BE2C (cell line): ENCODE measurements at places on chromosomes 16 and 17.
A peak's percentile ranks its signal among the peaks of the same experiment; 100 is the strongest.

- no peak for DNase-seq
These were observed 620 bp upstream of the VWA3A start for GRCh38 chr16:22091721-22092120.

- DNase-seq: no peak
These were observed 14.7 kb downstream of the PMM2 start for GRCh38 chr16:8812162-8812843.

GRCh38 chr17:44362459-44362948 is 1.1 kb downstream of the FAM171A2 start:
- DNase-seq: no peak

DNA sequence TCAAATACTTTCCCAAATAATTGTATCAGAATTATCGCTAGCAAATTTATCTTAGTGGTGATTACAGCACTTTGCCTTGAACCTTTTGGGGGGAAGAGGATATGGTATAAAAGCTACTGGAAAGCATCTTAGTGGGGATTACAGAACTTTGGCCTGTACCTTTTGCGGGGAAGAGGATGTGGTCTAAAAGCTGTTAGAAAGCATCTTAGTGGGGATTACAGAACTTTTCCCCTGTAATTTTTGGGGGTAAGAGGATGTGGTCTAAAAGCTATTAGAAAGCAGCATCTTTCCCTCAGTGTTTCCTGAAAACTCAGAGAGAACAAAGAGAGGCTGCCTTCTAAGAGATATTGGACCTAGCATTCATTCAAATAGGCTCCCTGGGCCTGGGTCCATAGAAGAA is 4.1 kb downstream of the SLFN12 start:
- no peak for DNase-seq

GRCh38 chr17:21298056-21298982 is 13.8 kb downstream of the MAP2K3 start:
- DNase-seq: no peak

DNA sequence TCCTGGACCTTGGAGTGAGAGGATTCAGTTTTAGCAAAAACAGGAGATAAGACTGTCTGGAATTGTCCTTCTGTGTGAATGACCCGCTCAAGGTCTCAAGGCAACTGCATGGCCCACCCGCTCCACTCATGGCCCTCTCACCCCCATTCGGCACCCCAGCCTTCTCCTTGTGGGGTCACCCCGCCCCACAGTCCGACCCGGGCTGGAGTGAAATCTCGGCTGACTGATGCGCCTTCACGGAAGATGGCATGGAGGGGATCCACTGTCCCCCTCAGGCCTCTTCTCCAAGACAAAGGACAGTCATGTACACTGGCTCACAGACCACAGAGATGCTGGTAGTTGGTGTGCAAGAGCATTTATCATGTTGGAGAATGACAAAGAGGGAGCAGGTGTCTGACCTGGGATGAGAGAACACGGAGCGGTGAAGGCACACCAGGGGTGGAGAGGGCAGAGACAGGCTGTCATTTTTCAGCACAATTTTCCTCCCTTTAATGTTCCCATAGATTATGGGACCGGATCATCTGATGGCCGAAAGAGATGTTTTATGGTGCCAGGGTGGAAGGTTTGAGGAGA is 391.9 kb upstream of the TNRC6C start:
- DNase-seq: no peak

DNA sequence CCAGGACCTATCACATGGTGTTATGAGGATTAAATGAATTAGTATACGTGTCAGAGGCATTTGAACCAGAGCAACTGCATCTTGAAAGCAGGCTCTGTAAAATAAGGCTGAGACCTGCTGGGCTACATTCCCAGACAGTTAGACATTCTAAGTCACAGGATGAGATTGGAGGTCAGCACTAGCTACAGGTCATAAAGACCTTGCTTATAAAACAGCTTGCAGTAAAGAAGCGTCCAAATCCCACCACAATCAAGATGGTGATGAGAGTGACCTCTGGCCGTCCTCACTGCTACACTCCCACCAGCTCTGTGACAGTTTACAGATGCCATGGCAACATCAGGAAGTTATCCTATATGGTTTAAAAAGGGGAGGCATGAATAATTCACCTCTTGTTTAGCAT is 71.8 kb downstream of the IRF8 start:
- no peak for DNase-seq

DNA sequence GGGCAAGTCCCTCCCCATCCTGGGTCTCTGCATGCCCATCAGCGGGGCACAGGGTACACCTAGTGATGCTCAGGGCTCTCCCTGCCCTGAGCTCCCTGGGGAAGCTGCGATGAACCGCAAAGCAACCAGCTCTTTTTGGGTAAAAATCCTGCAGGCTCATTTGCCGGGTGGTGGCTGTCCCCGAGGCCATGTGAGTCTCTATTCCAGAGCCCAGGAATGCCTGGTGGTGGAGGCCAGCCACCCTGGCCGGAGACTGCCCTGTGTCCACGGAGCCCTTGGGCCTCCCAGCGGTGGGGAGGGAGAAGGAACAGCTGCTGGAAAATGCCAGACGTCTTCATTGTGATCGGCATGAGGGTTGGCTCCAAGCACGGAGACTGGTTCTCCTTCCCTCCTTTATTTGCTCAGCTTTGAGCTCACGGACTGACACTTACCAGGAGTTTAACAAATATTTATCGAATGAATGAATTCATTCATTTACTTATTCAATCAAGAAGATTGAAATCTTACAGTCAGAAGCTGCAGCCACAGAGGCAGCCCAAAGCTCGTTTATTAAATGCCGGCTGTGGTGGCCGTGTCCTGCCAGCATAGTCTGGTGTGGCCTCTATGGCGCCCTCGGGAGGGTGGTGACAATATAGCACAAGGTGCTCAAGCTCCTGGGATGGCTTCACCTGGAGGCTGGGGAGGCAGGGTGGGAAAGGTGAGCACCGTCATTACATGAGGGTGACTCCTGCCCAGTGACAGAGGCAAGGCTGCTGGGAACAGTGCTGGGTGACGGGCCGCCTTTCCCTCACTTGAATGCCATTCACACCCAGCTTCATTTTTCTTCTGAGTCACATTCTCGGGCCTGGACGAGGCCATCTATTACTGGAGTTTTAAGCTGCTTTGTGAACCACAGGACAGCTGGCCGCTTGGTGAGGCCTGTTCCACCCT is 31.1 kb upstream of the JPH3 start:
- DNase-seq: peak; percentile 48

DNA sequence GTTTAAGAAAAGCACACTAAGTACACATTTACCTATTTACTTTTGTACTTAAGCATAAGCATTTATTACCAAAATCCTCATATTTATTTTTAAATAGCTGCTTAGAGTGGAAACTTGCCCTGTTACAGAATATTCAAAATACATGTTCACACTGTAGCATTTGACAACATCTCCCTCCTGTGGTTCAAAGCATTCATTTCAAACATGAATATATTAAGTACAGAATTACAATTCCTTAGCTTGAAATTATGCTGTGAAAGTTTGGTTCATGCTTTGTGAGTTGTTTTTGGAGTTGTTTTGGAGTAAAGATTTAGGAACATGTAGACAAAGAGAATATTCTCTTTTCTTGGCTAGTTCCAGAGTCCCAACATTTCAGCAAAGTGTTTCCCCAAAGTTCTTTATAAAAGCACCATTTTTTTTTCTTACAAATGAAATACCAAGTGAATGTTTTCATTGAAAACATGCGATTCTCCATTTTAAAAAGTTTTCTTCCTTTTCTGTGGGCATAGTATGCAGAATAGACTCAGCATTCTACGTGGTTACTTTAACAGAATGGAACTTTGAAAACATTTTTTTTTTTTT is 33.2 kb downstream of the TUBD1 start:
- no peak for DNase-seq

DNA sequence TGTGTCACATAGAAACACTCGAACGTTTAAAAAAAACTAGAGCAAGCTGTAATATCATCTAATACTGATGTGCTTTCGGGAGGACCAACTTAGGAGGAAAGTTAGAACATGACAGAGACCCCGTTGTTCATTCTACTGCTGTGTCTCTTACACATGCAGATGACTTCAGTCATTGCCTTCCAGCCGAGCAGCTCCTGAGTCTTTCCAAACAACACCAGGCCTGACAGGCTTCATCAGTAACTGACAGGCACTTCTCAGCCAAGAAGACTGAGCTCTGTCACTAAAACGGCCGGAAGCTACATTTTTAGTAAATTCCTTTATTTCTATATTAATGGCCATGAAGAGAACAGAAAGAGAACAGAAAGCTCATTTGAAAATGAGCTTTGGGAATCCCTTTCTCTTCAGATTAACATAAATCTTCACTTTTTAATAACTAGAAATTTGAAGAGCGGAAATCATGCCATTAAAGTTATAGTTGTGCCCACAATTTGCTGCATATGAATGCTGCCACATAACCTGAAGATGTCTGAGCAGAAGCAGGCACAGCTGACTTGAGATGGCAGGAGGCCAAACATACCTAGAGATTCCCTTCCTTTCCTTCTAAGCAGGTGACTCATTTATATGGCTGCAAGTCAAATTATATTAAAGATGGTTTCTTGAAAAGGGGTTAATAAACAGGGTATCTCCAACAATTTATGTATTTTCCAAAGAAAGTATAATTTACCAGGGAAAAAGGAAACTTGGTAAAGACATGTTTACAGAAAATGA is 148.9 kb downstream of the ITFG1 start:
- no peak for DNase-seq

- DNase-seq: no peak
These were observed 837.9 kb upstream of the RBFOX1 start for GRCh38 chr16:6494716-6495115.

GRCh38 chr16:1762879-1763520 is 8.3 kb downstream of the NME3 start:
- no peak for DNase-seq

GRCh38 chr17:59893676-59894100 is 767 bp downstream of the RPS6KB1 start:
- DNase-seq: peak; percentile 28

DNA sequence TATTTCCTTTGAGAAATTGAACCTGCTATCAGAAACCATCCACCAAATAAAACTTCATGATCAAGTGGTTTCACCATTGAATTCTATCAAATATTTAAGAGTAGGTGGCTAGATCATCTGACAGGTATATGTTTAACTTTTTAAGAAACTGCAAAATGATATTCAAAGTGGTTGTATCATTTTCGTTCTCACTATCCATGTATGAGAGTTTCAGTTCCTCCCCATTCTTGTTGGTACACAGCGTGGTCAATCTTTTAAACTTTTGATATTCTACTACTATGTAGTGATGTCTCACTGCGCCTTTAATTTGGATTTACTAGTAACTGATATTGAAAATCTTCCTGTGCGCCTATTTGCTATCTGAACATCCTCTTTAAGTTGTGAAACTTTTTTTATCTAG is 163.7 kb downstream of the CYB561 start:
- no peak for DNase-seq
